ENCODE measurements at places on chromosomes 13 and 19. TPM values are rescaled to one million over a fixed set of nuclear protein-coding genes. Genes with fewer than 3 reads are reported as not detected.

DNA sequence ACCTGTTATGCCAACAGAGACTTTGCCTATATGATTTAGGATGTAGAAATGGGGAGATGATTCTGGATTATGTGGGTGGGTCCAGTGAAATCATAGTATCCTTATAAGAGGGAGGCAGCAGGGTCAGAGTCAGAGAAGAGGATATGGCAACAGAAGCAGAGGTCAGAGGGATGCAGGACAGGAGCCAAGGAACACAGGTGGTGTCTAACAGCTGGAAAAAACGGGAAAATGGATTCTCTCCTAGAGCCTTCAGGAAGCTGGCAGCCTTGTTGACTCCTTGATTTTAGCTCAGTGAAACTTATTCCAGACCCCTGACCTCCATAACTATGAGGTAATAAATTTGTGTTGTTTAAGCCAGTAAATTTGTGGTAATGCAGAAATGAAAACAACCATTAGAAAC lies 28.8 kb upstream of the OXGR1 start:
- no peak for DNase-seq

DNA sequence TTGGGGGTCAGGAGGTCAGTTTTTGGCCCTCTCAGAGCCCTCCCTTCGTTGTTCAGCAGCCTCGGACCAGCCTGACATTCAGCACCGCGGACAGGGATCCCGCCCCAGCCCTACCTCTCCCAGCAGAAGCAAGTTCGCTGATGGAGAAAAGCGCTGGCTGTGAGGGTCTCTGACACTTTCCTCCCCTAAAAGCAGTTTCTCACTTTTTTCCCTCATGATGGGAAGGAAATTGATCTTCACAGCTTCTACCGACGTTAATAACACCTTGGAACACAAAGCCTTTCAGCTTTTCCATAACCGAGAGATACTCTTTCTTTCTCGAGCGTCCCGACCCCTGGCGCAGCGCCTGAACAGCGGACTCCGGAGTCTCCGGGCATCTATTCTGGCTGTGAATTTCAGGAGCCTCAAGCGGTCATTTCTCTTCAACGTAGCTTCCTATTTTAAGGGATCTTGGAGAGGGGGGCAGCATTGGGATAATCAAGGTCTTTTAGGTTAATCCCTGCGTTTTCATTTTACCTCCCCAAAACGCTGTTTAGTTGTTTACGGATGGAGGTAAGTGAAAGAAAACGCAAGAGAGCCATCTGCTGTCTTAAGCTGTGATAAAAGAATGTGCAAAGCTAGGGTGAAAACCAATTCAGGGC lies 467.2 kb downstream of the ITGBL1 start:
- no peak for DNase-seq

DNA sequence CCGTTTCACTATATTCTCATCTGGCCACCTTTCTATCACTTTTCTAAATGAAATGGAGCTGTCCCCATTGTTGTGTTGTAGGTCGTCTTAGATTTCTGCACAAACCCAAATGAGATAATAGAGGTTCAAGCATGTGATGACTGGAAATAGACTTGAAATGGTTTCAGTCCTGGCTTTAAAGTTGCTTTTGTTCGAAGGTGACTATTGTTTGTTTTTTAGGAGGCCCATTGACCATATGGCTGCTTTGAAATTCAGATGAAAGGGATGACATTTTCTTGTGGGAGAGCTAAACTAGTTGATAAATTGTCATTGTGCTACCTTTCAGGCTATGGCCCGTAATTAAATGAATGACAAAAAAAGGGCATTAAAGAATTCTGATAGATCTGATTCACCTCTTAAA lies 583.7 kb downstream of the GPC6 start:
- no peak for DNase-seq

LILRA1 gene
- 14.5 TPM for total RNA-seq

WDR62 gene
- 1.9 TPM for total RNA-seq

BEST2 gene
- not detected for total RNA-seq

TRMT1 gene
- total RNA-seq = 30.4 TPM
